ENCODE measurements at places on chromosomes 1 and 21. TPM values are rescaled to one million over a fixed set of nuclear protein-coding genes. Genes with fewer than 3 reads are reported as not detected.

Gene CELA2B
- total RNA-seq = not detected

Gene PLA2G2A
- total RNA-seq = not detected

Gene TARDBP
- total RNA-seq = 59.2 TPM

- no peak for DNase-seq
Observed at GRCh38 chr1:92481599-92481925, 5.2 kb downstream of the GFI1 start.

DNA sequence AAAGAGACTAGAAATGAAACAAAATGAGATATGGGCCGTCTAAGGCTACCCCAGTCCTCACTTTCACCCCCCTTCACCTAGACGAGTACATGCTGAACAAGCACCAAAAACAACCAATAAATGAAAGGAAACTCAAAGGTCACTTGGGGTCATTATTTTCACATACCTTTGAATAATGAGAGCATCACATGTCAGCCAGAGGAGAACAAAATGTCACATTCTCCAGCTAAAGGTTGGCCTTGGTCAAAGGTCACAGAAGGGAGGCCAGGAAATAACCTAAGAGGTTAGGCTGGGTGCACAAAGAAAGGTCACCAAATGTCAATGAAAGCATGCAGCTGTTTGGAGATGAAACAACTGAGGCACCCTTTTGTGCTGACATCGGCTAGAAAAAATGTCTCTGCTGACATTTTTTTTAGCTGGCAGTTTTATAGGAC is 288.7 kb upstream of the USP25 start:
- no peak for DNase-seq

DNA sequence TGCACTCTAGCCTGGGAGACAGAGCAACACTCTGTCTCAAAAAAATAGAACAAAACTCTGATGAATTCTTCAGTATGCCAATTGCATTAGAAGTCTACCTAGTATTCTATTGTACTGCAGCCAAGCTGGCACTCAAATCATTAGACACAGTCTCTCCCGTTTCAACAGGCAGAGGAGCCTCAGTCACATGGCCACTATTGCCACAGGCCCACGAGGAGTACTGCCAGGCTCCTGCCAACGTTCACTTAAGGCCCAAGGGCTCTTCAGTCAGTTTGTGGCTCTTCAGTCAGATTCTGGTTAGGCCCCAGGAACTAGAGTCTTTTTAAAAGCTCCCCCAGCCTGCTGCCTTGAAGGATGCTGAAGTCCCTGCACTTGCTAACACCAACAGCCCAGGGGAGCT is 73.4 kb downstream of the SH3BGR start:
- DNase-seq = no peak

GRCh38 chr1:228984646-228985631 is 249.7 kb downstream of the RHOU start:
- DNase-seq = no peak

DNA sequence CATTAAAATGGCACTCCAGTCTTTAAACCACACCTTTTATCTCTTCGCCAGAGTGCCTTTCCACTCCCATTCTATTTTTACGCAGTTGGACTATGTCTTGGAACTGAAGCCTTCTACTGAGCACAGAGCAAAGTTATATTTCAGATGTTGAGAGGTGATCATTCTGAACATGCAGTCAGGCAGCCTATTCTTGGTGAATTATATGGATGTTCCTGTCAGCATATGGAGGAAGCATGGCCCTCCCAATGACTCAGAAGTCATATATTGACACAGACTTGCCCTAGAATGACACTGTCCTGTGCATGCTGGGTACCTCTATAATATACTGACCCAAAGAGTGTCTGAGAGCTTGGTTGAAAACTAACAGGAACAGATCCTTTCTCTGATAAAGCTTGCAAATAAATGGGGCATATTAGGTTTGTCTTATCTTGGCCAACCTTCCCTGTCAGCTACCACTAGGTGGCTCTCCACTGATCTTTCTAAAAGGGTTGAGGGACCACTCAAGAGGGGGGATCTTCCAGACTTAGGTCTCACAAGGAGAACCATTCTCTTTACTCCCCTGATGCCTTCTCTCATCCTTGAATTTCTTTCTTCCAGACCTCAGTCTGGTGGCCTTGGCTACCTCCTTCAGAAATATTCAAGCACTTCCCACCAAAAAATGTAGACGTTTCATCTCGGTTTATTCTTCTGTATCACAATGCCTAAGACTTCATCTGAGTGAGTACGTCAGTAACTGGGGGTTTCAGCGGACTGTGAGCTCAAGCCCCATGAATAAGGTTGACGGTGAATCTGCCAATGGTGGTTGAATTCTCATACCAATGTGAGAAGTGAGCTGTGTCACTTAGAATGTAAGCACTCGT is 11.8 kb upstream of the ALG14 start:
- DNase-seq = peak; percentile 57

GRCh38 chr1:55301912-55302311 is 86.7 kb upstream of the USP24 start:
- DNase-seq = no peak

GRCh38 chr1:157399984-157400382 is 152.3 kb downstream of the FCRL5 start:
- DNase-seq = no peak

GRCh38 chr1:31101147-31101502 is 35.6 kb upstream of the PUM1 start:
- DNase-seq = no peak

DNA sequence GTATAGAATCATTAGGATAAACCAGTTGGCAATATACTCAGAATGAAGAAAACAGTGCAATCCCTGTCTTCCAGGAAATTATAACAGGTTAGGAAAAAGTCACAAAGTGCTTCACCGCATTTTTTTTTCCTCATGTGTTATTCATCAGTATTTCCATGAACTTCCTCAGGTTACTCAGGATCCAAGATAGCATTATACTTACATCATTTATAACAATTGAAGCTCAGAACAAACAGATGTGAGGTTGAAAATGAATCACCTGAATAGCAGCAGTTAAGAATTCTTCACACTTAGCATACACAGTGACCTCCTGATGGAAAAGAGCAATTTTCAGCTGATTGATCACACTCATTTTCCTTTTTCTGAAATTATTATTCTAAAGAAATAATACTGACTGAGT is 1040.7 kb upstream of the B3GALT2 start:
- no peak for DNase-seq

DNA sequence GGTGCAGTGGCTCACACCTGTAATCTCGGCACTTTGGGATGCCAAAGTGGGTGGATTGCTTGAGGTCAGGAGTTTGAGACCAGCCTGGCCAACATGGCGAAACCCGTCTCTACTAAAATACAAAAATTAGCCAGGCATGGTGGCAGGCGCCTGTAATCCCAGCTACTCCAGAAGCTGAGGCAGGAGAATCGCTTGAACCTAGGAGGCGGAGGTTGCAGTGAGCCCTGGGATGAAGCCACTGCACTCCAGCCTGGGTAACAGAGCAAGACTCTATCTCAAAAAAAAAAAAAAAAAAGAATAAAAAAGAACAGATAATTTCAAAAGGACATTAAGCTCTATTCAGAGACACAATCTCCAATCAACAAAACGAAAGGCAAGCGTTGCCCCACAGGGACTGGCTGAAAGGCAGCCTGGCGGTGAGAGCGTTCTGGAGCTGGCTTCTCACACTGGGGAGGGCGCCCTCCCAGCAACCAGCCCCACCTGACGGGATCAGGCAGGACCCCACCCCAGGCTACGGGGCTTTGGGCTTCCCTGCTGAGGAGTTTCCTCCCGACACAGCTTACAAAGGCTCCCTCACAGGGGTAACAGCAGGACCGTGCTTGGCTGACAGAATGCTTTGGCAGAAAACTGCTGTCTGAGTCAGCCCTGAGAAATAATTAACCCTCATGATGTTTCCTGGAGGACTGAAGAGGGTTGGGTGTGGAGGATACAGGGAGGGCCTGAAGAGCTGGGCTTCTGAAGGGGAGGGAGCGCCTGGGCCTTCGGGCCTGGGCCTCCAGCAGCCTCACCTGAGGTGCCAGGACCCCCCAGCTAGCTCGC is 31.1 kb upstream of the SRP9 start:
- DNase-seq = no peak

DNA sequence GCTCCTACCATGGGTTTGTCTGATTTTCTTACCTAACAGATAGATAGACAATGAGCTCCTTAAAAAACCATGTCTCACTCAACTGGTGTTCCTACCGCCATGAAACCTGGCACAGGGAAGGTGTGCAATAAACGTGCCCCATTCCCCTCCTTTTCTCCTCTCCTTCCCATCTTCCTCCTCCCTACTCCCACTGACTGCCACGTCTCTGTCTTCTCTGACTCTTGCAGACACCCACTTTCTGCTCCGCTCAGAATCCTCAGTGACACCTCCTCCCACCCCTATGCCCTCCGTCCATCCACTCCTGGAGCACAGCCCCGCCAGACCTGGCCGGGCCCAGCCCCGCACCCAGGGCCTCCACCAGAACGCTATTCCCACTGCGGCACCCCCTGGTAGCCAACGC is 52.9 kb downstream of the HMGB4 start:
- DNase-seq = no peak

DNA sequence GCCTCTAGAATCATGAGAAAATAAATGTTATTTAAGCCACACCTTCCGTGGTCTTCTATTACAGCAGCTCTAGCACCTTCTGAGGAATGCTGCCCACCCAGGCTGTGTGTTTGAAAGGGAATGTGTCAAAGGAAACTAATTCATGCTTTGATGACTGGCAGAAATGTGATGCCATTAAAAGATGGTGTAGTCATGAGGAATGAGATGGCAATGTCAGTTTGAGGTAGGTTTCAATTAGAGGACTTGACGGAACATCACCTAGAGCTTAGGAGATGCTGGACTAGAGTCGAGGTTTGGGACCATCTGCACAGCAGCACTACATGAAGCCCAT is 10.6 kb downstream of the PDZK1 start:
- no peak for DNase-seq

- no peak for DNase-seq
Observed at GRCh38 chr1:232925421-232926220, 24.8 kb upstream of the NTPCR start.

DNA sequence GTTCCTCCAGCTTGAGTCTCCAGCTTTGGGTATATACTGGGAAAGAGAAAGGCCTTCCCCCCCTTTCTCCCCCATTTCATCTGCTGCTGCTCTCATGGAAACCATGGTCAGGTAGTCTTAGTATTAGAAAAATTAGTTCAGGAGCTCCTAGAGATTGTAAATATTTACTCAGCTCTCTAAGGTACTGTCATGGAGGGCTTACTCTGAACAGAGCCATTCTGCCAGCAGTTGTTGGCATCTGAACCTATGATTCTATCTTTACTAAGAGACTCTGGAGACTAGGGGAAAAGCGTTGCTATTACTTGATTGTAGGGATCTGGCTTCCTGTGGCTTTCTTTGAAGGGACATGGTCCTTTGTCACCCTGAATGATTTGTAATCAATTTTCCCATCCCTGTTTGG is 6.1 kb downstream of the INTS3 start:
- DNase-seq = no peak

All from spinal cord (tissue), 10 donors.